ENCODE measurements at places on chromosomes 16 and 17. TPM values are rescaled to one million over a fixed set of nuclear protein-coding genes. Genes with fewer than 3 reads are reported as not detected.
A peak's percentile ranks its signal among the peaks of the same experiment; 100 is the strongest.

- peak; percentile 83 for DNase-seq
These were observed 42.4 kb downstream of the C16orf95 start for GRCh38 chr16:87274794-87275193.

DNA sequence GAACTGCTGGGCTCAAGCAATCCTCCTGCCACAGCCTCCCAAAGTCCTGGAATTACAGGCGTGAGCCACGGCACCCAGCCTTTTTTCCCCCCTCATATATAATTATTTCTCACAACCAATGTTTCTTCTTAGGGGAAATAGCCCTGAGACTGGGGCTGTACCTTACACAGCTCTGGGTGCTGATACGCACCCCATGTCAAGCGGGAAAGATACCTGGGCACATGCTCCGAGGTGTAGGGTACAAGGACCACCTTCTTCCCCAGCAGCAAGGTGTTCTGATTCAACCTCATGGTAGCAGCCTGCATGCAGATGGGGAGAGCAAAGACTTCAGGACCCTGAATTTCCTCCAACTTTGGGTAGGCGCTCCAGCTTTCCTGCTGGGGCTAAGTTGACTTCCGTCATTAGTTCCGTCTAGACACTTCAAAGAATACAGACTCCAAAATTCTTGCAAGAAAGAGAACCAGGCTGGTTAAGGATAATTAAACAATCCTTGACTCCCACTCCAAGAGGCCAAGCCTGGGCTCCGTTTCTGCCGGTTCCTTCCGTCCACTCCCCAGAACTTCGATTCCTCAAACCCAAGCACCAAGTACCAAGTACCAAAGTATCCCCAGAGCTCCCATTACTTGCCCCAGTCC lies 619 bp downstream of the NAT9 start:
- DNase-seq, result no peak

DNA sequence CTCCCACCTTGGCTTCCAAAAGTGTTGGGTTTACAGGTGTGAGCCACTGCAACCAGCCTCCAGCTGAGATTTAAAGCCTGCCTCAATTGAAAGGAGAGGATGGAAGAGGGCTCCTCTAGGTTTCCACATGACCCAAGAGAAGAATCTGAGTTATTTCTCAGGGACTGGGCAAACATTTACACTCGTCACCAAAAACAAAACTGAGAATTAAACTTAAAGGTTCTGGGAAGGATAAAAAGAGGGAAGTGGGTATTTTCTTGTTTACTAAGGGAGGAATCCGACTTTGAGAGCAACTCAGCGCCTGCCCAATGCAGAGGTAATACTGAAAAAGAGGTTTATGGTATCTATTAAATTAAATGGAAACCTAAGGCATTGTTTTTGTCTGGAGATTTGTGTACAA lies 13.3 kb downstream of the HOXB1 start:
- DNase-seq, result no peak

- peak; percentile 45 for DNase-seq
These were observed at the start of gene FAM83G for GRCh38 chr17:19004421-19005136. TSS of gene FAM83G (minus strand) at chr17:19004764. CDS start at chr17:19004041, 723 bp downstream.

DNA sequence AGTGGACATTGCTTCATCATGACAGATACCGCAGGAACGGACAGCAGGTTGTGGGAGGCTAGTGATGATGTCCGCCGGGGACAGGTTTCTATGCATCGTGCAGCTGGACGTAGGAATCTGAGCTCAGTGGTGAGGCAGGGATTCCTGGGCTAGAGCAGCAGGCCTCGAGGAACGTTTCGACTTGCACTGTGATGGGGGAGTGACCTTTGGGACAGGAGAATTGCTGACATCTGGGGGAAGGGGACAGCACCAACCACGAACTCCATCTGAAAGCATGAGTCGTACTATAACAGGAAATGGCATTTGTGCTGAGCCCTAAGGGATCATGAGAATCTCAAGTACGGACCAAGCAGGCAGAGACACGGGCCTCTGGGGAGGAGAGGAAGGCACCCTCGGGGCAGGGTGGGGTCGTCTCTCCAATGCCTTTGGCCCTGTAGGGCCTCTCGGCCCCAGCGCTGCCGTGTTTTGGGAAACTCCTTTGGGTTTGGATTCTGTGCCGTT lies 65.8 kb upstream of the ENDOV start:
- DNase-seq, result no peak

DNA sequence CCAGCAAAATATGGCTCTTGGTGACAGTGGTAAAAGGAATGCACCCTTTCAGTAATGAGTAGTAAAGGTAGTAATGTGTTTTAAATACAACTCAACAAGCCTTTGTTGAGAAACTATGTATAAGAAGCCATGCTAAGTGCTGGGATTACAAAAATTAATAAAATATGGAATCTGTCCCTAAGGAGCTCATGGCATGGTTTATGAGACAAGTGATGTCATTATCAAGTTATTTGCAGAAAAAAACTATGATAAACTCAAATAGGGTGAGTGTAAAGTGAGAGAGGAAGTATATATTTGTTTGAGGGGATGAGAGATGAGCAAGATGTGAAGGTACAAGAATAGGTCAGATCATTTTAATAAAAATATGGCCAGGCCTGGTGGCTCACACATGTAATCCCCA lies 76.9 kb downstream of the NF1 start:
- no peak for DNase-seq

DNA sequence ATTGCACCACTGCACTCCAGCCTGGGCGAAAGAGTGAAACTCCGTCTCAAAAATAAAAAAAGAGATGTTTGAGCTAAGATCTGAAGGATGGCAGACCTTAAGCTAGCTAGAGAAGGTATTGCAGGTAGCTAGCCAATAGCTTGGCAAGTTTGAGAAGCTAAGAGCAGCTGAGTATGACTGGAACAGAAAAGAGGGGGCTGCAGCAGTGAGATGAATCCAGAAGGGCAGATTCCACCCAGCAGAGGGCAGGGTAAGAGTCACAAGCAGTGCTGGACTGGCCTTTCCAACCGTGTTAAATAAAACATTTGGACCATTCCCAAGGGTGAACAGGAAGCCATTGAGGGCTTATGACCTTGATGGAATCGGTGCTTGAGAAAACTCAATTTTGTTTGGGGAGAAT lies 5.7 kb upstream of the PHAF1 start:
- peak; percentile 30 for DNase-seq

CFAP52 gene
- total RNA-seq, result under 0.01 TPM

ABCC12 gene
- total RNA-seq, result not detected

DNA sequence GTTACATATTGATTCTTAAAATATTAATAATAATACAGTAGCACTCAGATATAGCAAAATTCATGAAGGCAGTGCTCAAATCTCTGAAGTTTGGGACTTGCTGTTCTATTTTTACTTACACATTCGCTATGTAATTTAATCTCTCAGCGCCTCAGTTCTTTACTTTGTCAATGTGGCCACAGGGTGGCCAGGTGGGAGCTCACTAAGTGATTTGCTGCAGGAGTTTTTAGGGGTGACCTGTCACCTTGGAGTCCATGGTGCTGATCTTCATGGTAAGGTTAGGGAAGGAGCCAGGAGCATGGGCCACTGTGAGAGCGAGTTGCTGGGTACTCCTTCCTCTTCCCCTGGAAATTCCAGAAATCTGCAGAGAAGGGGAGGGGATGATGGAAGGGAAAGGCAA lies 28.1 kb downstream of the VWA3A start:
- DNase-seq, result no peak

GRCh38 chr16:31010585-31011325 lies at the start of gene STX1B:
TSS of gene STX1B (minus strand) at chr16:31010638. CDS start at chr16:31010396, 242 bp downstream.
- peak; percentile 47 for DNase-seq

PRSS33 gene
- total RNA-seq, result not detected

DNA sequence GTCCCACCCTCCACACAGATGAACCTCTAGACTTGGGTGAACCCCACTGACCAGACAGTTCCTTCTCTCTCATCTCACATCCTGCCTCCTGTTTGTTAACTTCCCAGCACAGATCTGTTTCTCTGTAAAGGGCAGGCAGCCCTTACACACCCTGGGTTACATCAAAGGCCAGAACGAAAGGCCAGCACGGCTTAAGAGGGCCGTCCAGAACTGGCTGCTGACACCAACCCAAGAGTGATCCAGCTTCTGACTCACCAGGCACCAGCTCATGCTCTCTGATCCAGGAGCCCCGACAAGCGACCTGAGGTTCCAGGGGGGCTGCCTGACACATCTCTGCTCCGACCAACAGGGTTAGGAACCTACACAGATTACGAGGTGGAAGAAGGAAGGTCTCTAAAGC lies 86.9 kb downstream of the MRM3 start:
- peak; percentile 78 for DNase-seq

DNA sequence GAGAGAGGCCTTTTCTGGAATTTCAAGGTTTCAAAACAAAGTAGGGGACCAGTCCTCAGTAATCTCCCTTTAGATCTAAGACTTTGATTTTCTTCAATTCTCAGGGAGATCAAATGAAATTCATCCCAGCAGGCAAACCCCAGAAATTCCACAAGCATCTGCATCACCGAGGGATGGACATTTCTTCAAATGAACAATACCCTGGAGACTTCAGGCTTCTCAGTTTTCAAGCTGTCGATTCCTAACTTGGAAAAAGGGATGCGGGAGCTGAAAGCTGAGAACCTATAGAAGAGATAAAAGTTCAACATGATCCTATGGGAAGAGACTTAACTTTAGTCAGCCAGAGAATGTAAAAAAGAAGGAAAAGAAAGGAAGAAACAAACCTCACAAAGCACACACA lies 296.9 kb upstream of the CDH5 start:
- DNase-seq, result peak; percentile 30

DNA sequence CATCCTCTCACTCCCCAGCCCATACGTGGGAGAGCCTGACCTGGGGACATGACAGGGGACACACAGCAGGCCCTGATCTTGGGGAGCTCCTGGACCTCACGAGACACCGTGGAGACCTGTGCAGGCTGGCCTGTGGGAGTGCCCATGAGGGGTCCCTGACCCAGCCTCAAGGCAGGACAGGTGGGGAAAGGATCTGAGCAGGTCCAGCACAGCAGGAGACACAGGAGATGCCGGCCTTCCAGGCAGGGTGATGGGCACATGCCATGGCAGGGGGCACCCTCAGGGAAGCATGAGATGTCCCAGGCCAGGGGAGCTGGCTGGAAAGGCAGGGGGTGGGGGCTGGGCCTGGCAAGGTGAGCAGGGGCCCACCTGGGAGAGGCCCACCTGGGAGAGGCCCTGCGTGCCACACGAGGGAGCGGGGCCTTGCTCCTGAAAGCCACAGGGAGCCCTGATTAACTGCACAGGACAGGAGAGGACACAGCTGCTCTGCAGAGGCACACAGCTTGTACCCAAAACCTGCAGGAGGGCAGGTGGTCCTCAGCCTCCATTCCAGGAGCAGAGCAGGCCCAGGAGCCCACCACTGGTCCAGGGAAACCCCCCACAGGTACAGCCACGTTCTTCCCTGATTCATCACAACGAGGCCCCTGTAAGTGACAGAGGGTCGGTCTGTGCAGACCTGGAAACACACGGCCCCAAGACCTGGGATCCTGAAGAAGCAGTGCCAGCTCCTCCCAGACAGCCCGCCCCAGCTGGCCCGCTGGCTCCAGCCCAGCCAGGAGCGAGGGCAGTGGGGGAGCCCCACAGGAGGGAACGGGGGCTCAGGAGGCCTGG lies 26.6 kb upstream of the KRT17 start:
- no peak for DNase-seq

- no peak for DNase-seq
These were observed 5.6 kb downstream of the KIAA0513 start for GRCh38 chr16:85033171-85033570.

SHISA9 gene
- not detected for total RNA-seq

NAE1 gene
- 52.6 TPM for total RNA-seq

GRCh38 chr17:39719563-39720355 lies 10.6 kb downstream of the MIEN1 start:
- no peak for DNase-seq

CSH2 gene
- not detected for total RNA-seq

RAB11FIP4 gene
- total RNA-seq, result 0.66 TPM

DNA sequence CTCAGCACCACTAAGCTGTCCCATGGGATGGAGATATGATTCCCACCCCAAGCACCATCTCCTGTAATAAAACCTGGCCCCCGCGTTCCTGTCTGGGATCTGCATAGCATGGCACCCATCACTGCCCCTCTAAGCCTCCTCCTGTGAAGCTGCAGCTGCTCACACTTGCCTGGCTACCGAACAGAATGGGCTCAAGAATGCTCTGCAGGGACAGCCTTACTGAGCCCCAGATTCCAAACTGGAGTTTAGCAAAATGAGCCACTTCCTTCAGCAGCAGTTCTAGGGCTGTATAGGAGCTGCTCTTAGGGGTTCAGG lies 256.1 kb downstream of the CPPED1 start:
- DNase-seq, result no peak

GRCh38 chr16:27748868-27749546 lies 199.1 kb downstream of the KATNIP start:
- DNase-seq, result peak; percentile 85

GRCh38 chr17:57747221-57748017 lies 2.3 kb upstream of the CCDC182 start:
- DNase-seq, result peak; percentile 57

CCDC154 gene
- total RNA-seq, result 0.50 TPM
